H9 (cell line): ENCODE measurements at places on chromosomes 2 and 18.
A peak's percentile ranks its signal among the peaks of the same experiment; 100 is the strongest.

DNA sequence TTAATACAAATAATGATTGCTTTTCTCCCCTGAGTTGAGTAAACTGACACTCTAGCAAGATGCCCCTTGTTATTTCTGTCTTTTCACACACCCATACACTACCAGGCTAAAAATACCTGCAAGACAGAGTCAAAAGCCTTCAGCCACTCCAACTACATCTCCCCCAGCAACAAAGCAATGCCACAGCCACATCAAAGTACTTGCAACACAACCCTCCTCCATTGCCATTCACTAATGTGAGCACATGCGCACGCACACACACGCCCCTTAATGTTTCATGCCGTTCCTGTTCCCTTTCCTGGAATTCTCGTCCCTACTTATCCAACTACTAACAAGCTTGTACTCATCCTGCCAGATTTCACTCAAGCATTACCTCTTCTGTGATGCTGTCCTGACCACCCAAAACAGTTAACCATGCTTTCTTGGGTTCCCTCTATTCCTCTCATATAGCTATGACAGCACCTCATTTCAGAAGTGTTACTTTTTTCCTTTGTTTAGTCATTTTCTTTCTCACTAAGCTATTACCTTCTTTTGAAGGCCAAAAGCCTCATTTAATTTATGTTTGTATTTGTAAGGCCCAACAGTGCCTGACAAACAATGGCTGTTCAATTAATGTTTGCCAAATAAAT lies 29.6 kb downstream of the SLC25A12 start:
- DNase-seq = no peak

DNA sequence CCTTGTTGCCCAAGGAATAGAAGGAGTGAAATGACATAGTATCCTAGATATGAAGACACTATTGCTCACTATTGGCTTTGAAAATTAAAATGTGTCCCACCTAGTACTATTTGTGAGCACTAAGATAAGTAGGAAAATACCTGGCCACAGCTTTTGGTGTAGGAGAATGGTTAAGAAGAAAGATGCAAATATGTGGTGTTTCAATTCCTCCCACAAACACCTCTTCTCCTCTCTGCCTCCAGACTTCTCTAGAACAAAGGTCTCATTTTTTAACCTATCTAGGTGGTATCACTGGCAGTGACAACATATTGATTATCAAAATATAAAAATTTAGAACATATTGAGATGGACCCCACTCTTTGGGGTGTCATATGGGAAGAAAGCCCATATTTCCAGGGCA lies 929.9 kb upstream of the FANCL start:
- DNase-seq = no peak

DNA sequence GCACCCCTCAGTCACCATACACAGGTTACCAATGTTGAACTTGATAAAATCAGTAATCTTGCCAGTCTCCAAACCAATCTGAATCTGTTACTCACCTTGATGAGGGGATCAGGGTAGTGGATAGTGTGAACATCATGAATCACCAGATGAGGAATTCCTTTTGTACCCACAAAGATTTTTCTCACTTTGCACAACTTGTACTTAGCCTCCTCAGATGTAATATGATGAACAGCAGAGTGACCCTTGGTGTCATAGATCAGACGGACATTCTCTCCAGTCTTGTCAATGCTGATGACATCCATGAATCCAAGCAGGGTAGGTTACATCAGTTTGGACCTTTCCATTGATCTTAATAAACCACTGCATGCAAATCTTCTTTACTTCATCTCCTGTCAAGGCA lies 54.7 kb downstream of the MDH1 start:
- no peak for DNase-seq

- DNase-seq = no peak
Measured at GRCh38 chr18:45651275-45651674, 36.0 kb downstream of the SLC14A2 start.

- no peak for DNase-seq
Measured at GRCh38 chr18:28062443-28062842, 114.5 kb downstream of the CDH2 start.

DNA sequence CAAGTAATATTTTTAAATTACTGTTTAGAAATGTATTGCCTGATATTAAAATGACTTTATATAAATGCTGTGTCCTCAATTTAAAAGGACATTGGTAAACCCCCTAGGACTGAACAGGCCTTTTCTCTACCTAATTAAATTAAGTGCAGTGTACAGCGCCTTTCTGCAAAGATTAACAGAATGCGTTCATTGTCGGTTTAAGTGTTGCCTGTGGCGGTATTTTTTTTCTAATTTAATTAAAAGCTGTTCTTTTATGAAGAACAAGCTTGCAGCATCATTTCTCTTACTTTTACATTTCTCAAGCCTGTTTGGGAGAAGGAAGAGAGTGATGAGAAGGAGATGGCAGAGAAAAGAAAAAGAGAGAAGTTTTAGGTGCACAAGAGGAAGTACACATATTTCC lies 344.9 kb downstream of the CPS1 start:
- DNase-seq = no peak

GRCh38 chr2:20148923-20149702 lies 75.8 kb downstream of the SDC1 start:
- DNase-seq = peak; percentile 32

DNA sequence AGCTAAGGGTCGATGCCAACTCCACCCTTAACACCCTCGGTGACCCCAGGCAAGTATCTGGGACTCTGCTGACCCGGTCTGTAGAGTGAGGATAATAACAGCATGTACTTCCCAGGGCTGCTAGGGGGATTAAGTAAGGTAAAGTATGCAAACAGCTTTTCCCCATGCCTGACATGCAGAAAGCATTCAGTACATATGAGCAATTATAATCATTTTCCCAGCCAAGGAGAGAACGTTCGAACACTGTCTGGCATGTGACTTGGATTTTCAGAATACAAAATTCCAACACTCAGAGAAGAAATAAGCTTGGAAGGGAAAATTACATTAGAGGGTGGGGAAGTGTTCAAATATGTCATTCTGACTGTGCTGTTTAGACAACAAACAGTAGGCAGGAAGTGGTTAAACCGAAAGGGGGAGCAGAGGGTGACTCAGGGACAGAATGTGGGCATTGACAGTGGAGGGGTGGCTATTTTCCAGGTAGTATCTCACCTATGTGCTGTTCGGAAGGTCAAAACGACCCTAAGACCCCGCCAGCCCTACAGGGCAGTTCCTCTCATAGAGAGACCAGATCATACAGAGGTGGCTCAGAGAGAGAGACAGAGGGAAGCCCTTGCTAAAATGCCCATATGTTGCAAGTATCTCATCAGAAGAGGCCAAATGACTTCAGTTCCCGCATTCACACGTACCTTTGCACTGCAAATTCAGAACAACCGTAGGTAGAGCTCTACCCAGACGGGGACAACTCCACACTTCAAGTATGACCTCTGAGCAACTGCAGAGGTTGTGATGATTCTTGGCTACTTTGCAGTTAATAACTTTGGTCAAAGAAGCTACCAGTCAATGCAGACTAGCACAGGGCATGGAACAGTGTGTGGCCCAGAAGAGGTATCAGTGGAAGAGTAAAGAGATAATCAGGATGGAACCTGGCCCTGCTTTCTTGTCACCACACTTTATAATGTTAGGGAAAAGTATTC lies 14.8 kb downstream of the ASPRV1 start:
- DNase-seq = no peak

DNA sequence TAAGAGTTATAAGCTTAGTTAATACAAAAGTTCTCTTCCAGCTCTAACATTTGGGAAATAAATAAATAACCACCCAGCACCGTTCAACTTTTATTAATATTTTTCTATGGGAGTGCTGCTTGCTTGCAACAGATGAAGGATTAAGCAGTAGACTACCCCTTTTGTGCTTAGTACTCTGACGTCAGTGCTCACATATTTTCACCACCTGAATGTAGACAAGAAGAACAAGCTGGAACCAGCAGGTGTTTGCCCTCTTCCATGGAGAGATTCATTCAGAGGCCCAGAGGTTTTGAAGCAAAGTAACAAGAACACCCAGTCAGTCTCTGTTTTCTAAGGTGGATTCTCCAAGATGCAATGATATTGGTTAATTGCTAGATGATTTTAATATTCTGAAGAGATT lies 307.1 kb upstream of the PIK3C3 start:
- DNase-seq = no peak

DNA sequence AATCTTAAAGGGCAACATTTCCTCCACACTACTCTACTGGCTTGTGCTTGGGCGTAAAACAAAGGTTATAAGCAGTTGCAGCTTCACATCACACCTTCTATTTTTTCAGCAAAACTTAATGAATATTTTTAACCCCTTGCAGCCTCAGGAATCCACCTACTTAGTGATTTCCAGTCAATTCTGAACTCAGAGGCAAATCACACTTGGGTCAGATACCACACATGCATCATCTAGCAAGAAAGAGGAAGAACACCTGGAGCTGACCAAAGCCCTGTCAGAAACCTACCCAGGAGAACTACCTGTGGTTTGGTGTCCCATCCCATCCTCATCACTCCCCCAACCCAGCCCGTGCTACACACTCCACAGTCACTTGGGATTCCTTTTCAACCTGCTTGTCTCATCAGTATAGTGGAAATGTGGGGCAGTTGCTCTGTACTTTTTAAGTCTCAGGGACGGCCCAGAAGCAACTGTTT lies 25.5 kb downstream of the PIAS2 start:
- DNase-seq = no peak

DNA sequence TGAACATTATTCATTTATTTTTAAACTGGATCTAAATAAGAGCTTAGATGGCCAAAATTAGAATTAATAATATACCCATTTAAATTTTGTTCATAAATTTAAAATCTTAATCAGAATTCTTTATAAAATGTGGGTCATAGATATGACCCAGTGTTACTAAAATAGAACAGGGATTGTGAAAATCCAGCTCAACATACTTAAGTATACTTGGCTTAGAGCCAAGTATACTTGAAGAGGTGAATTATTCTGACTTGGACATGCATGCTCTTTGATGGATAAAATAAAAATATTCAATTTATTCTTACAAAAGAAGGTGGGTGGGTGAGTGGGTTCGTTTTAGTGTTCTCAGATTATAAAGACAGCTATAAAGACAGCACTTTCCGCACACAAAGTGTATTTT lies 70.7 kb downstream of the SPOPL start:
- DNase-seq = no peak

- DNase-seq = no peak
Measured at GRCh38 chr2:381941-382727, 94.2 kb upstream of the ALKAL2 start.

GRCh38 chr2:227248876-227249275 lies 76.2 kb upstream of the MFF start:
- no peak for DNase-seq

DNA sequence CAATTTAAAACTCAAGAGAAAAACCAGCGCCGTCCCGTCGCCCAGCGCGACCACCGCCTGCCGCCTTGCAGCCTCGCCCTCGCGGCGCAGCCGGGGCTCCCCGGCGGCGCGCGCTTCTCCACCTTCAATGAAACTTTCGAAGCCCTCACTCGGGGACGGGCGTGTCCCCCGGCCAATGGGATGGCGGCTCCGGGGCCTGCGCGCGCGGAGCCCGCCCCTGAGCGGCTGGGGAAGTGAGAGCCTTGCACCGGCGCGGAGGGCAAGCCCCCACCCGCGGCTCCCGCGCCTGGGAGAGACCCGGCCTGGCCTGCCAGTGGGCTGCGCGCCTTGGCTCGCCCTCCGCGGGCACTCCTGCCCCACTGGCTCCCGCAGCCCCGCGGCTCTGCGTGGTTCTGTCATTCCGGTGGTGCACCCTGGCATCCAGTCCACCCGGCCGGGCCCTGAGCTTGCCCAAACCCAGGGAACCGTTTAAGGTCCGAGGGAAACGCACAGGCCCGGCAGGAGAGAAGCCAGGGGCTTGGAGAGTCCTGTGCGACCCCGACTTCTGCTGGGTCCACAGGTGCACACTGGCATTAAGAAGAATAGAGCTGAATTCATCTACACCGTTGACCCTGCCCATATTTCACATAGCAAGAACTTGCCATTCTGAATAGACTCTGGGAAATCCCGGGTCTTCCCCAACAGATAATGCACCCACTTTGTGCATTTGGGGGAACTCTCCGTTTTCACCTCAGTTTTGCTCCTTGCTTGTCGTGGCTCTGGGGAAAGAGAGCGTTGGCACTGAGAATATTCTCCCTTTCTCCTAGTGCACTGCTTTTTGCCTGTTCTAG lies at the start of gene PIEZO2:
Gene PIEZO2, minus strand, starts transcription at position 129 of the 830 bp plus-strand sequence. CDS start 981 bp downstream, outside the sequence.
- peak; percentile 88 for DNase-seq

DNA sequence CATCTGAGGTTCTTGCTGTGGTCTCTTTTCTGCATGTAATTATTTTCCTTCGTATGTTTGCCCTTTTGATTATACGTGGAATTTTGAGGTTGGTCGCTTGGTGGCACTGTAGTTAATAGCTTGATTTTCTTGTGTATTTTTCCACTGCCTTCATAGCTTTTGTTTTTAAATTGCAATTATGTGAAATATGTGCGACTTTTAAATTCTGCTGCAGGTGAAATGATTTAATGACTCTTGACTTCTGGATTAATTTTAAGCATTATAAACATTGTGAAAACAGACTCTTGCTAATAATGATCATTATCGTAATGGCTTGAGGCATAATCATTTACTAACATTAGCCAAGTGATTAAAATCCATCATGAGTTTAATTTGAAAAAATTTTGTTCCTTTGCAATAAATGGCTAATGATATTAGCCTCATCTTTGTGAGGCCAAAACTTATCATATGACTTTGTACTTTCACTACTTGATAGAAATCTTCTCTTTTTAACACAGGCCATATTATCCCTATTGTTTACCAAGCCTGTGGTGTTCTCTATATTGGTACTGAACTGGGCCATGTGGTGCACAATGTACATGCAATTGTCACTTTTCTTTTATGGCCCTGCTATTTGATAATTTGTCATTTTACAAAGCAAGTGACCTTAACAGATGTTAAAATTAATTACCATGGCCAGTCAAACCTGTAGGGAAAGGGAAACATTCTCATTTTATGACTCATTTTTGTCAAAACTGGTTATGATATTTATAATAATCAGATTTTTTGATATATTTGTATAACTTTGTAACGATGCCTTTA lies 62.8 kb upstream of the NEUROD1 start:
- DNase-seq = no peak

DNA sequence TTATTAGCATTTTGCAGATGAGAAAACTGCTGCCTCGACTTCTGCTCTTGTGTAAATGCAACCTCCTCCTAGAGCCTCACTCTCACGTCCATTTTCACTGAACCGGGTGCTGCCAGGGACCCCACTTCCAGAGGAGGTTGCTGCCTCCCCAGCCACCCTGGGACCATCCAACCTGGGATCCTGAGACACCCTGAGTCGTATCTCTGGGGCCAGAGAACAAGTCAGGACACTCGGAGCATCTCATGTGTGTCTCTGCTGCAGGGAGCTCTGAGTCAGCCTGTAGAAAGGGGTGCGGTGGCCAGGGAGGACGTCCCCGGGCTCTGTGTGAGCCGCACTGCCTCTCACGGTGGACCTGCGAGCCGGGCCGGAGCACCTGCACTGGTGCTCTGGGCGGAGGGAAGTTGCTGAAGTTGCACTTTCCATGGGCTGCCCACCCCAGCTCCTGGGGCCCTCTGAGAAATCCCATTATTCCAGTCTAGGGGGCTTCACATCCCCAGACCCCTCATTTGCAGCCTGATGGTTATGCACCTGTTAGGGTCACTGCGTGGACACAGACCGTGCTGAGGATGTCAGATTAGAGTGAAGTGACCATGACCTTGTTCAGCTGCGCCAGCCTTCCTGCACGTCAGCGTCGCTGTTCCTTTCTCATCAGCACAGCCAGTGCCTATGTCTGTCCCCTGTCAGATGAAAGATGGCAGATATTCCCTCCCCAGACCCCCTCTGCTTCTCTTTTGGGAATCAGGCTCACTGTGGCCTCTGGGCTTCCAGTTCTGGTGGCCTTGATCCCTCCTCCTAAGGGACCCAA lies 230.4 kb downstream of the KLHL29 start:
- DNase-seq = no peak

GRCh38 chr2:232842689-232843088 lies 27.4 kb upstream of the SNORC start:
- DNase-seq = no peak

- DNase-seq = peak; percentile 66
Measured at GRCh38 chr2:35822716-35823115, 532.9 kb upstream of the CRIM1 start.
